Forelimb muscle (tissue), 1 donor: ENCODE measurements at places on chromosomes 5 and 9. TPM values are rescaled to one million over a fixed set of nuclear protein-coding genes. Genes with fewer than 3 reads are reported as not detected.

The FSTL4 gene
- 3.6 TPM for polyA plus RNA-seq

The CARD19 gene
- 38.5 TPM for polyA plus RNA-seq

The LCN15 gene
- polyA plus RNA-seq, result 0.49 TPM

The NSMF gene
- 16.9 TPM for polyA plus RNA-seq

The THG1L gene
- 21.5 TPM for polyA plus RNA-seq

DNA sequence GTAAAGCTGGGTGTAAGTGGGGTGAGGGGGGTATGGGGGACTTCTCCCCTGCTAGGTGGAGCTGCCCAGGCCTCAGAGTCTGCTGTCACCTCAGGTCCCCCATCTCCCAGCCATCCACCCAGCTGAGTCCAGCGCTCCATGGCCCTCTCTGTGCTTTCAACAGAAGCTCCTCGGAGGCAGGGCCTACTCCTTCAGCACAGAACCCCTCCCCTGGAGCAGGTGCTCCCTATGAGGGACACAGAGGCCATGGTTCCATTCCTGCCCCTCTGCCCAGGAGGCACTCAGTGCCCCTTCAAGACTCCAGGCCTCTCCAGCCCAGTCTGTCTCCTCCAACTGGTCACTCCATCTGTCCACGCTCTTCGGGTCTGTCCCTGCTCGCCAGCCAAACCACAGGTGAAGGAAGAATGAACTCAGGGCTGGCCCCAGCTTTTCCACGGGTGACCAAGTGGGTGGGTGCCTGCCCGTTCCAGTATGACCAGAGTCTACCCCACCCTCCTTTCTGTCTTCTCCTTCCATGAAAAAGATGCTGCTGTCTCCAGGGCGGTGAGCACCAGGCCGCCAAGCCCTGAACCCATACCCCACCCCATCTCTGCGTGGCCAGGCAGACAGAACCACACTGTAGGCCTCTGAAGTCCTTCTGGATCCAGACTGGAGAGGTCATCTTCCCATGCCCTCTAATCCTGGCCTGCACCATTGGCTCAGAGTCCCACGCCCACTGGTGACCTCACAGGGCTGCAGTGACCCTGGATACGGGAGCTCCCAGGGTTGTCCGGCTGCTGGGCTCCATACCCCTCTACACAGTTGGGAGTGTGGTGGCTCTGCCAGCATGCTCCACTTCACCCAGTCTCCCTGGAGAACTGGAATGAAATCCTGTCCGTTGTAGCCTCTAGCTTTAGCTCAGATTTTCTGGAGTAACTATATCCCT lies 11.9 kb downstream of the GBGT1 start:
- DNase-seq, result no peak

DNA sequence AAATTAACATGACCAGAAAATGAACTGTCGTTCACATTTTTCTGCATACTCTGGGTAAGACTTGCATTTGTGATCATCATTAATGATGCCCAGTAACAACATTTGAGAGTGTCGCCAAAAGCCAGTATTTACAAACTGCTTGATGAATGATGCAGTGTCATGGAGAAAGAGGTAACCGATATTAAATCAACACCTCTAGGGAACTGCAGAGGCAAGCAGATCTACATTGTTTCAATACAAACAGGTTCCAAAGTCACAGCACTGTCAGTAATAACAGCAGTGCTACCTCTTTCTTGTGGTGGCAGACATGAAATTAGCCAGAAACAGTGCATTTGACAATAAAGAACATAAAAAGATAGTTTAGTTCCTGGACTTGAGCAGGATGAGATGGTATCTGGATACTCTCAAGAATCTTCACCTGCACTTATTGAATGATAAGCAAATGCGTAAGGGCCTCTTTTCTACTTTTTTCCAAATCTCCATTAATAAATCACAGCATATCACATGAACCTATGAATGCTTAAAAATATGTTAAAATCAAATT lies 456.6 kb downstream of the ARHGEF28 start:
- no peak for DNase-seq

DNA sequence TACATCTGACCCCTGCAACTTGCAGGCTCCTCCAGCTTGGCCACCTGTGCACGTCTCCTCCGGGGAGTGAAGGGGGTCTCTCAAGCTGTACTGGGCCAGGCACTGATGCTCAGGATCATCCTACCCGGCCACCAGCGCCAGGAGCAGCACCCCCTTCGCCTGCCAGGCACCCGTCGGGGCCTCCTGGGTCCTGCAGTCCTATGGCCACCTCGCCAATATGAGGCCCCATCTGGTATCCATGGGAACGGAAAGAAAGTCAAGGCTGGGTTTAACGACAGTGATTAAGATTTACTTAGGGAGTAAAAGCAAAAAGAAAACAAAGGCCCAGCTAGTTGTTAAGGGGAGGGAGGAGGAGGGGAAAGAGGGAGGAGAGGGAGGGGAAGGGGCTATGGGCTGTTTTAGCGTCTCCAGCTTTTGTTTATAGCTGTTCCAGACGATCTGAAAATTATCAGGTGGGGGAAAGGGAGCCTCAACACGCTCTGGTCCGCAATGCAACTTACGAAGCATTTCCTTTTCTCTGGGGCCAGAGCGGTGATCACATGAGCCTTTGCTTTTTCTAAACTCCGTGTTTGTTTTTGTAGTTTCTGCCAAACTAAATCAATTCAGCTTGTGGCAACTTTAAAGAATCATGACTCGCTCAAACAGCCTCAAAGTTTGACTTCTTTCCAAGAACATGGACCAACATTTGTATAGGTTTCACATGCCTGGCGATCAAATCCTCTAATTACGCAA lies 132.4 kb downstream of the ROR2 start:
- no peak for DNase-seq

DNA sequence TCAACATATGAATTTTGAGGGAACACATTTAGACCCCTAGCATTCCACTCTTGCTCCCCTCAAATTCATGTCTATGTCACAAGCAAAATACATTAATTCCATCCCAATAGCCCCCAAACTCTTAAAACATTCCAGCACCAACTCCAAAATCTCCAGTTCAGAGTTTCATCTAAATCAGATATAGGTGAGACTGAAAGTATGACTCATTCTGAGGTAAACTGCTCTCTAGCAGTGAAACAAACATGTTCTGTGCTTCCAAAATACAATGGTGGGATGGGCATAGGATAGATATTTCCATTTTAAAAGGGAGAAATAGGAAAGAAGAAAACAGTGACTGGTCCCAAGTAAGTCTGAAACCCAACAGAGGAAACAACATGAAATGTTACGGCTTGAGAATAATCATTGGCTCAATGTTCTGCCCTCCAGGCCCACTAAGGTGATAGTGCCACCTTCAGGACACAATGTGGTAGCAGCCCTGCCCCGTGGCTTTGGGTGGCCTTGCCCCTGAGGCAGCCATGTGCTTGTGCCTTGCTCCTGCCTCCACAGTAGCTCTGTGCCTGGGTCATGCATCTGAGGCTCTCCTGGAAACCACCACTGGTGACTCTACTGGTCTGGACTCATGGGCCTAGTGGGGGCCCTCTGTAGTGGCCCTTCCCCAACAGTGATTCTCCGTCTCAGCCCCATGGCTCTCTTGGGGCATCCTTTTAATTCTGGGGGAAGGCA lies 36.4 kb upstream of the IPPK start:
- no peak for DNase-seq

GRCh38 chr5:90802474-90803317 lies 244.1 kb downstream of the ADGRV1 start:
- DNase-seq, result no peak

DNA sequence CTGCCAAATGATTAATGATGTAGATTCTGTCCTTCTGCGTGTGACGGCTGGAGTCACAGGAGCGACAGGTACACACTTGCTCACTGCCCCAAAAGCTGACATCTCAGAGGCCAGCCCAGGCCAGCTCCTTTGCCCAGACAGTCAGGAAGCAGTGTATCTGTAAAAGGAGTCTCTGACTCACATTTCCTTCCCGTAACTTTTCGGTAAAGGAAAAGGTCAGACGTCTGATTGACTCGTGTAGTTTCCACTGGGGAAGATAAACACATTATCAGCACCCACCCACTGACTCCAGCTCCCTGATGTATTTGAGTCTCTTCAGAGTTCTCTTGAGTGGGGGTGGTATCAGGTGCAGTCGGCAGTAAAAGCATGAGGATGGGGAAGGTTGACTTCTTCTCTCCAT lies 64.4 kb upstream of the WWC1 start:
- no peak for DNase-seq

DNA sequence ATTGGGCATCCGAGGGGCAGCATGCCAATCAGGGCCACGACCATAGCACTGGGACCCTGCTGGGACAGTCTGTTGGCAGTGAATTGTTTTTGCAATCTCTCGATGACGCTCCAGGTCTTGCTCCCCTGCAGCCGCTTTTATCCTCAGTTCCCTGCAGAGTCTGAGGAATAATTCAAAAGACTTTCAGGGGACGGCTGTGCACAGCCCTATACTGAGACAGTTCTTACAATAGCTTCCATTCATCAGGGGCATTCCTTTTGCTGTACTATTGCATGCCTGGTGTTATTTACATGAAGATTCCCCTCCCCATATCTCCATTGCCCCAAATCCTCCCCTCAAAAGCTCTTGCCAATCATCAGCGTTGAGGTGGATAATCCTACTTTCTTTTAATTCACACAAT lies 163.3 kb upstream of the WWC1 start:
- DNase-seq, result no peak

- peak; percentile 73 for DNase-seq
These were observed 159.7 kb upstream of the VLDLR start for GRCh38 chr9:2461892-2462291.

- DNase-seq, result no peak
These were observed 346.3 kb downstream of the TMEM167A start for GRCh38 chr5:82730913-82731312.

- DNase-seq, result no peak
These were observed 186.7 kb downstream of the MARCHF11 start for GRCh38 chr5:15992918-15993317.

- no peak for DNase-seq
These were observed 27.5 kb downstream of the IRF1 start for GRCh38 chr5:132462856-132463745.

DNA sequence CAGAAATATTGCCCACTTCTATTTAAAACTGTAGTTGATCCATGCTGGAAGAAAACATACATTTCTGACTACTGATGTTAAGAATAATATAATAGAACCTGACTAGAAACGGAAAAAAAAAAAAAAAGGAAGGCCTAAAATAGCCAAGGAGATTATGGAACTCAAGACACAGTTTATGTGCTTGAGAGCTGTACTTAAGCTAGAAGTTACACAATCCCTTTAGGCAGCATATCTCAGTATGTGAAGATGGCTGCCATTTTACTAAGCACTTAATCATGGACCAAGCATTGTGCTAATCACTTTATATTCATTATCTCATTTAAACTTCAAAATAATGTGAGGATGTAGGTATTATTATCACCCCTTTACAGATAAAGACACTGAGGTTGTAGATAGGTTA lies 73.0 kb upstream of the NR4A3 start:
- no peak for DNase-seq

DNA sequence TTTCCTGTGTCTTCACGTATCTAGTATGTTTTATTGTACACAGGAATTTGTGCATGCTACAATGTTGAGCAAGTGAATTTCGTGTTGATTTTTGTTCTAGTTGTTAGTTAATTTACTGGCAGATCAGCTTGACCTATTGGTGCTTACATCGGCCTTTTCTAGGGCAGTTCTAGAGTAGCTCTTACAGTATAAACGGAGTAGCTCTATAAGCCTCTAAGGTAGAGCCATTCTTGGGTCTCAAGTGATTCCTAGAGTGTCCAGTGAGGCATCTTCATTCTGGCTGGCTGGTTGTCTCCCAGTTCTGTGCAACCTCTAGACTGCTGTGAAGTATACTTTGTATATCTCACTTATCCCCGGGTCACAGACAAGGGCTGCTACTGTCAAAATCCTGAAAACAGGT lies 364.6 kb downstream of the CDH10 start:
- DNase-seq, result no peak

DNA sequence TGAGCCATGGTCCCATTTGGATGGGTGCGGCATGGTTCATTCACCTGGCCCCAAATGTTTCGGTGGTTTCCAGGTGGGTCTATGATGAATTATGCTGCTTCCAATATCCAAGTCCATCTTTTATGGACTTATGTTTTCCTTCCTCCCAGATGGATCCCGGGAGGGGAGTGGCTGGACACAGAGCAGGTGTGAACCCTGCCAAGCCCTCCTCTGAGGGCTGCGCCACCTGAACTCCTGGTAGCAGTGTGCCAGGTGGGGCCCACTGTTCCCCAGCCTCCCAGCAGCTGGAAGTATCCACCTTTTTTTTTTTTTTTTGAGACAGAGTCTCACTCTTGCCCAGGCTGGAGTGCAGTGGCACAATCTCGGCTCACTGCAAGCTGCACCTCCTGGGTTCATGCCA lies 42.9 kb downstream of the WNK2 start:
- DNase-seq, result no peak

- DNase-seq, result no peak
These were observed 281.8 kb downstream of the MLLT3 start for GRCh38 chr9:20340511-20340861.
